Cerebellar nuclear complex (tissue), 1 donor: ENCODE measurements at places on chromosomes 5 and 9.

- no peak for DNase-seq
Observed at GRCh38 chr5:77973253-77973609, 197.1 kb upstream of the TBCA start.

DNA sequence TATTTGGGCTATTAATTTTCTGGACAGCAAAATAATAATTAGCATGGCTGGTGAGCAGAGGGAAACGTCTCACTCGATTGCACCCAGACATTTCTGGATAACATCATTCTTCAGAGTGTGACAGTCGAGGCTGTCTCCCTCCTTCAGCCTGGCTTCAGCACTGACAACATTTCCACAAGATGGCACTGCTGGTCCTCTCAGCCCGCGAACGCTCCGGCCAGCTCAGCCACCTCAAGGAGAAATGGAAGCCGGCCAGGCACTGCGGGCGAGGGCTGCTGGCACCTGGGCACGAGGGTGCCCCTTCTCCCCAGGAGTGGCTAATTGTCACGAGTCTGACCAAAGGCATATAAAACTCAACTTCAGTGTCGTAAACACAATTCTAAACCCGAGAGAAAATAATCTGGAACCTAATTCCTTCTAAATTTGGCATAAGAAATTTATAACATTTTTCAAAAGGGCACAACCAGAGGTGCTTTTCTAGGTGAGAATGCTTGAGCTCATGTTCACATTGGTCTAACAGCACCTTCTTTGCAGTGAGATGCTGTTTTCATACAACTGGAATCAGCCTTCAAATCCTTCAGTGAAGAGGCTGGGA is 65.9 kb downstream of the DAP start:
- DNase-seq, result peak; percentile 54

GRCh38 chr5:137181667-137182066 is 317.5 kb downstream of the SPOCK1 start:
- no peak for DNase-seq

GRCh38 chr5:80757290-80757689 is 102.5 kb upstream of the DHFR start:
- DNase-seq, result no peak

GRCh38 chr5:92561411-92561959 is 1019.5 kb downstream of the NR2F1-AS1 start:
- DNase-seq, result no peak

DNA sequence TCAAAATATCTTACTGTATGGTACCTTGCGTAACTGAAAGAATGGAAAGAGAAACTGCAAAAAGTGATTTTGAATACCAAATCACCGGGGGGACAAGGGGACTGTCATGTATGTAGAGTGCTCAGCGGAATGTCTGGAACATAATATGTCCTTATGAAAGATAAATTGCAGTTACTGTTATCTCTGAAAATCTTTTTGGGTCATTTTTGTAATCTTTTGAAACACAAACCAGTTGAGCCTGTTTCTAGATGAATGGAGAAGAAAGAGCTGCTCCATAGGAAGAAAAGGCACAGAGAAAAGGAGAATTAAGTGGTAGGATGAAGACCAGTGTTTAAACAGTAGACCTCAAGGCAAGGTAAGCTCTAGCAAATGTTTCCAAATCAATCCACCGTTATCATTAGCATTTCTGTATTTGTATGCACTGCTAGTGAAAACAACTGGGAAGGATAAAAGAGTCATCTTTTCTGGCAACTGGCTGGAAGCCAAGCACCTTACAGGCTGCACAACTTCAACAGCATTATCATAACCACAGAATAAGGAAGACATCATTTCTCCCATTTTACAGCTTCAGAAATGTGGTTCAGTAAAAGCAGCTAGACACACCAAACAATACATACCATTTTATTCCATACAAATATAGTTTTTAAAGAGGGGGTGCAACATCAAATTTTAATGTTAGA is 158.5 kb downstream of the TRPM3 start:
- no peak for DNase-seq

GRCh38 chr5:12269164-12269563 is 364.9 kb upstream of the CTNND2 start:
- DNase-seq, result no peak

DNA sequence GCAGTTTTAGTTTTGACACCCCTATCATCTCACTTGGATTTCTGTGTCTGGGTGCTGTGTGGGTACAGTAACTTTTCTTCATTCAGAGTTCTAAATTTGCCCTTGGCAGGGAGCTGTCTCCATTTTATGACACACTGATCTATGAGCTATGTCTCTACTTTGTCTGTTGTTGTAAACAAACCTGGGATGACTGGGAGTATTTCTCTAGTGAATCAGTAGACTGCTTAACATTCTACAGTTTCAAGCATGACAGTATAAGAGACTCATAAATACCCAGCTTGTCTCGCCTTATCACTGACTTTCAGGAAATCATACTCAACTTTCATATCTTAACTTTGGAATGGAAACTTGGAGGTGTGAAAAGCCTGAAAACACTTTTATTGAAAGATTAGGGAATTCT is 212.1 kb upstream of the NUDT12 start:
- no peak for DNase-seq

- DNase-seq, result no peak
Observed at GRCh38 chr5:177124486-177124991, 9.0 kb upstream of the NSD1 start.

DNA sequence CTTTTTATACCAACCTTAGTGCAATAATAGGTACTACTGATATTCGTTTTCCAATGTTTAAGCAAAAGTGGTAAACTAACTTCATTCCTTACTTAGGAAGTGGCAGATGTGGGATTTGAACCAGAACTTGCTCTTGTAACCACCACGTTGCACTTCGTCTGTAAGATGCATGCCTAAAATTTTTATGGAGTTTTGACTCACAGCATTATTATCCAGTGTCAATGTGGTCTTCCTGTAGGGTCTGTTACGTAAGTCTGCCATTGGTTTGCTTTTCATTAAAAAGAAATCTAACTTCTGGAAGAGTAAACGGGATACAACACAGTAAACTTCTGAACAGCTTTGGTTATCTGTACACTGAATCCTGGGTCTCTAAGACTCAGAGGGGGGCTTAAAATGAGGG is 521.0 kb upstream of the WWC1 start:
- no peak for DNase-seq

GRCh38 chr5:62385816-62386400 is 17.8 kb downstream of the DIMT1 start:
- DNase-seq, result no peak

DNA sequence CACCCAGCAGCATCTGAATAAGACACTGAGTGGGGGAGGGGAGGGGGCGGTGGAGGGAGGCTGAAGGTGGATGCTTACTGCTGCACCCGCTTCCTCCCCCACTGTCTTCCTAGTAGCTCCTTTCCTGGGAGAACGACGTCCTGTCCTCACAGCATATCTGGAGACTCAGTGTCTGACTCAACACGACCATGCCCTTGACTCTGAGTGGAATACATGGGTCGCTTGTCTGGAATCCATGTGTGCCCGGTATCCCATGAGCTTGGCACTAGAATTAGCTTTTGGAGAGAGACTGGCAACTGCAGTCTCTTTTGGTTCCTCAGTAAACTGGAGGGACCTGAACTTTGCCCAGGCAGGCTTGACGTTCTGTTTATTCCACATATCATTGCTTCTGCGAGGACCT is 125.4 kb upstream of the FAM120A start:
- no peak for DNase-seq

DNA sequence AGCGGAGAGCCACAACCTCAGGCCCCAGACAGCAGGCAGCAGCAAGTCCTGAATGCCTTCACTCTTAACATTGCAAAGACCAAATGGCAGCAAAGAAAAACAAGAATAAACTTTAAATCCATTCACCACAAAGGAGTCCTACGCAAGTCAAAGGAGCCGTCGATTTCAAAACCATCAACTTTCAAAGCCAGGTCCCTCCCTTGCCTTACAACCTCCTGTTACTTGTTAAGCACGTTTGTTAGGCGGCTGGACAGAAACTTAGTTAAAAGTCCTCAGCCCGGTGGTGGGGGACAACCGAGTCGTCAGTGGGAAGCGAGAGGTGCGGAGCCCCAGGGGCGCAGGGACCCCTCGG is 938 bp downstream of the LPAR1 start:
- no peak for DNase-seq

DNA sequence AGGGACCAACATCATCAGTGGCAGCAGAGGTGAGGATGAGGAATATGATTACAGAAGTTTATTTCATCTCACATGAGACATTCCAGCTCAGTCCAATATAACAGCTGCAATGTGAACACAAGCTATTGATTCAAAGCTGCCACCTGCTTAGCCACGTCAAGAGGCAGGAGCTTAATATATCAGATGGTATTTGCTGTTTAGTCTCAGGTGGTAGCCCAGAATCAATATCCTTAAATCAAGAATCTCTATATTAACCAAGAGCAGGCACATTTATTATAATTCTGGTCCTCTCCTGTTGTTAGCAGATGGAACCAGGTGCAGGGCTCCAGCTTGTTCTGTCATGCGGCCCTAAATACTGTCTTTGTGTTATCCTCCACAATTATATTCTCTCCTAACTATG is 431.6 kb downstream of the ICE1 start:
- DNase-seq, result no peak

GRCh38 chr9:95935861-95936578 is 60.5 kb downstream of the ERCC6L2 start:
- no peak for DNase-seq

- DNase-seq, result no peak
Observed at GRCh38 chr9:99030092-99030511, 74.8 kb upstream of the TGFBR1 start.

DNA sequence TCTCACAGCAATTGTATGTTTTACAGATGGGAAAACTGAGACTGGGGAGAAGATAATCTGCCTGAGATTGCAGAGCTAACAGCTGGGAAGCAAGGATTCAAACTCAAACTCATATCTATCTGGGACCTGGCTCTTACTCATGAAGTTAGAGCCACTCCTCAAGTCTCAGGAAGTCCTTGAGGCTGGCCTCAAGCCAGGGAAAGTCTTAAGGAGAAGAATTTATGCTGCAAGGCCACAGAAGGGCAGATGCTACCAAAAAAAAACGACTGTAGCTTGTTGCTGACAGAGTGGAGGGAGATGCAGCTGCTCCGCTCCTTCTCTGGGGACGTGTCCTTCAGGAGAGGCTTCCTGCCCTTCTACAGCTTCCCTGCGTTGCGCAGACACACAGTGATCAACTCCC is 39.8 kb downstream of the BARHL1 start:
- DNase-seq, result no peak
